ENCODE measurements at places on chromosomes 1 and 21.

DNA sequence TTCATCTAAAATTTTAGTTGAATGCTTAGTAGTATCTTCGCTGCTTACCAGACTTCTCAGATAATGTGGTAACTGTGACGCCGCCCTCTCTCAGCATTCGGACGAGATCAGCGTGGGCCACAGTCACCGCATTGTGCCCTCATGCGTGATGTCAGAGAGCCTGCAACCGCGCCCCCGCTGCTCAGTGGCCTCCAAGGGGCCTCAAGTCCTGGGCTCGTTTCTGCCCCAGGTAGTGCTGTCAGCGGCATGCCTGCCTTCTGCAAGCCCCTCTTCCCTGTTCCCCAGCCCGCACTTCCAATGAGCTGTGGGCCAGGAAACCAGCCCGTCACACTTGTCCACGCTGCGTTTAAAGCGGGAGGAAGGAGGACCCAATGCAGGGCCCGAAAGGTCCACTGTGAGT, 61.6 kb upstream of the TRAPPC10 start:
- DNase-seq: no peak

GRCh38 chr21:24123785-24124184, 1483.5 kb downstream of the MRPL39 start:
- no peak for DNase-seq

- no peak for DNase-seq
Observed at GRCh38 chr1:10714337-10715114, 81.9 kb downstream of the CASZ1 start.

GRCh38 chr1:25503551-25504426, 39.6 kb upstream of the LDLRAP1 start:
- no peak for DNase-seq

GRCh38 chr1:112247036-112247597, 148.9 kb upstream of the CTTNBP2NL start:
- DNase-seq: no peak

DNA sequence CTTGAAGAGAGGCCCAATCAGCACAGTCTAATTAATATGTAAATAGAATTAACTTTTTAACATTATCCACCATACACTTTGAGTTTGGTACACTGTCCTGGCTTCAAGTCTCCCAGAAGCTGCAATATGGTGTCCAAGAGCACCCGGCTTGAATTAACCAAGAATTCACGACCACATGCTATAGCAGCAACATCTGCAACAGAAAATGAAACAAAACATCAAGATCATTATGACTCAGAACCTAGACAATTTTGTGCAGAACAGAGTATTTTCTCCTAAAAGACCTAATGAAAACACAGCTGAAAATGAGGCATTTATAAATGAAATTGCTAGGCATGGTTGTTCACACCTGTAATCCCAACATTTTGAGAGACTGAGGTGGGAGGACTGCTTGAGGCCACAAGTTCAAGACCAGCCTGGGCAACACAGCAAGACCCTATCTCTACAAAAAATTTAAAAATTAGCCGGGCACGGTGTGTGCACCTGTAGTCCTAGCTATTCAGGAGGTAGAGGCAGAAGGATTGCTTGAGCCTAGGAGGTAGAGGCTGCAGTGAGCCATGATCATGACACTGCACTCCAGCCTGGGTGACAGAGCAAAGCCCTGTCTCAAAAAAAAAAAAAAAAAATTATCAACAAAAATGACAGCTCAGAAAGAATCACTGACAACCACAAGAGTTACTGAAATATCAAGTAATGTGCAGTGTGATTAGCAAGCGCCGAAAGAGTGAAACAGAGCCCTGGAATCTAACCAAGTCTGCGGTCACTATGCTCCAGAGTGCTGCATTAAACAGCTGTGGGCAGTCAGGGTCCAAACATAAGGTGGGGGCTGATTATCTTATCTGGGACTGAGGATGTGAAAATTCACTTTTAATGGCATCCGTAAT, 45.3 kb downstream of the HSF2BP start:
- DNase-seq: no peak

- no peak for DNase-seq
Observed at GRCh38 chr1:65444128-65444640, 23.7 kb downstream of the LEPR start.

- no peak for DNase-seq
Observed at GRCh38 chr21:37710546-37711285, 205.5 kb downstream of the KCNJ6 start.

- no peak for DNase-seq
Observed at GRCh38 chr21:41458121-41458520, 32.1 kb downstream of the MX1 start.

GRCh38 chr1:241579434-241579833, 47.3 kb downstream of the KMO start:
- no peak for DNase-seq
